Caki2 (cell line): ENCODE measurements at places on chromosomes 6 and 20. TPM values are rescaled to one million over a fixed set of nuclear protein-coding genes. Genes with fewer than 3 reads are reported as not detected.

GRCh38 chr6:24802271-24803059, 3.7 kb upstream of the ARMH2 start:
- peak; percentile 23 for DNase-seq

DNA sequence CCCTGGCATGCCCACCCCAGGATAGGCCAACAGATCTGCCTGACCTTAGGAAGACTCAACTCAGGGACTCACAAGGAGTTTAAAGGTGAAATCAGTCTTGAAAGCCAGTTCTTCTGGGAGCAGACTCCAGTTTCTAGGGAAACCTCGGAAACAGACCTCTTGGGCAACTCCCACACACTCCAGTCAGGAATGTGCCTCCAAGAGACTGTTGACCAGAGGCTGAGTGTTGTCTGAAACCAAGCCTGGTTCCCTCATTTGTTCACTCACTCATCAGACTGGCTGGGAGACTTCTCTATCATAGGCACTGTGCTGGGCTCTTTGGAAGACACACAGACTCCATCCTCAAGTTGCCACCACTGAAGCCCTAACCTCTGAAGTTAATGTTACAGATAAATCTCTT, 1.8 kb downstream of the TREM1 start:
- no peak for DNase-seq

The C2 gene
- 3.2 and 7.7 TPM in 2 replicates for total RNA-seq

- DNase-seq, result no peak
These were observed 295.9 kb downstream of the NKAIN2 start for GRCh38 chr6:124099520-124099919.

The LTB gene
- total RNA-seq, result not detected in 2 replicates

DNA sequence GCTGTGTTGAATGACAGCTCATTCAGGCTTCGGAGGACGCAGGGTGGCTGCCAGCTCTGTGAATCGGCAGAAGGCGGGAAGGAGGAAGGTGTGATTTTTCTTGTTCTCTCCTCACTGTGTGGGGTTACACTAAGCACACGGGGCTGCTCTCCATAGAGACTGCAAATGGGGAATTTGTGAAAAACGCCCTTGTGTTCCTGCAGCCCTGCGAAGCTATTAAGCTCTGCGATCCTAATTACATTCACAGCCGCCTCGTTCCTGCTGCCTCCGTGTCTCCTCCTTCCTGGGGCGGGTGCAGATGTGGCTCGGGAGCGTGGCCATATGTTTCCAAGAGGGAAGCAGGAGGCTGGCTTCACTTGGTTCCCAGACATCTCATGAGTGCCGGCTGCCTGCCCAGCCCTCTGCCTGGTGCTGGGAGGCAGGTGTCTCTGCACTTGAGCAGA, 124.0 kb downstream of the TOX2 start:
- no peak for DNase-seq

DNA sequence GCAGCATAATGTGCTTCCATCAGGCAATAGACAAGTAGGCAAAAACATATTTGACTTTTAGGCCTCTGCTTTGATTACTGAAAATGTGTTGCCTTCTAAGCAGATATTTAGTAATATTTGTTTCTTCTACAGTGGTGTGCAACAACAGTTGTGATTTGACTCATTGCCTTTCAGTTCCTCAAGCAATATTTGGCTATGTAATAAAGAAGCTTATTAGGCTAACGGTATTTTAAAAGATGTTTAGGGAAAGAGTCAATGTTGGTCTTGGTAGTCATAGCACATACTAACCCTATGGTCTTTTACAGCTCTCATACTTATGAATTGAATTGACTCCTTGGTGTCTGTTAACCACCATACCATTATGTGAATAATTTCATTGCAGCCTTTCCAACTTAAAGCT, 124.1 kb downstream of the GRIK2 start:
- no peak for DNase-seq

GRCh38 chr6:159425421-159425820, 256.2 kb downstream of the FNDC1 start:
- DNase-seq, result no peak

The PLEKHG1 gene
- 0.23 and 1.7 TPM in 2 replicates for total RNA-seq

DNA sequence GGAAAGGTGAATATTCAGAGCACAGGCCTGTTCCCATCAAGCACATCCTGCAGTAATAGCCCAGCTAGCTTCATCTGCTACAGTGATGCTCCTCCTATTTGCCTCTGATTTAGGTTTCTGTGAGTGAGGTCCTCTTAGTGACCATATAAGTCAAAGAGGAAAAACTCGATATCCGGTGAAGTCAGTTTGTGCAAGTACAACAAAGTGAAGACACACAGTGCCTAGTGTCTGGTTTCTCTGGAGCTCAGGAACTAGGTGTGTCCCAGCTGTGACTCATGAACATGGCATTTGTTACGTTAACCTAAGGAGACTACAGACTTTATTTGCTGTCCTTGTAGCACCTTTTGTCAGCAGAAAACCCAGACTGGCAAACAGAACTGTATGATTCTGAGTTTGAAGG, 33.9 kb downstream of the EDN1 start:
- DNase-seq, result peak; percentile 88

- no peak for DNase-seq
These were observed 201.8 kb upstream of the LRFN2 start for GRCh38 chr6:40788661-40789655.

The DUSP22 gene
- total RNA-seq, result 6.0 and 23.8 TPM in 2 replicates

- no peak for DNase-seq
These were observed 1.6 kb downstream of the TFAP2C start for GRCh38 chr20:56630506-56631317.

DNA sequence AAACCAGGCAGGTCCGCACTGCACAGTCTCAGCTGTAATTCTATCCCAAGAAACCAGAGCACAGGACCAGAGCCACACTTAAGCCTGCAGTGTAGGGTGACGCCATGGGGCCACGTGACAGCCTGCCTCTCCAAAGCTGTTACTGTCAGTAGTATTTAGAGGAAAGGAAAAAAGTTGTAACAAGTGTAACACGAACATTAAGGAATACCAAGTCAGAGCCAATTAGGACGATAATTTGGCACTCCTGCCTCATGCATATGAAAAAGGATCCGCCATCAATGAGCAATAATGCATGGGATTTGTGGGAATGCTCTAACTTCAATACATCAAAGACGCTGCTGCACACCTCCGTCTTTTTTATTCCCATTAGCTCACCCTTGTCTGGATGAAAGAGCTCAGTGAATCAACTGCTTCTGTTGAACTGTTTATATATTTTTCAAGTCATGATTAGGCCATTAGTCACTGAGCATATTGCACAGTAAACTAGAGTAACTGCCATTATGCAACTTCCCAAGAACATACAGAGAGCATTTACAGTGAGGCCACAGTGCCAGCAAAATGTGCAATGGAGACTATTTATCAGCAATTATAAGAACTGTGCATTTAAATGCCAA, 79.9 kb downstream of the ATXN1 start:
- DNase-seq, result peak; percentile 92

GRCh38 chr20:50020288-50020687, 37.5 kb downstream of the SNAI1 start:
- no peak for DNase-seq

DNA sequence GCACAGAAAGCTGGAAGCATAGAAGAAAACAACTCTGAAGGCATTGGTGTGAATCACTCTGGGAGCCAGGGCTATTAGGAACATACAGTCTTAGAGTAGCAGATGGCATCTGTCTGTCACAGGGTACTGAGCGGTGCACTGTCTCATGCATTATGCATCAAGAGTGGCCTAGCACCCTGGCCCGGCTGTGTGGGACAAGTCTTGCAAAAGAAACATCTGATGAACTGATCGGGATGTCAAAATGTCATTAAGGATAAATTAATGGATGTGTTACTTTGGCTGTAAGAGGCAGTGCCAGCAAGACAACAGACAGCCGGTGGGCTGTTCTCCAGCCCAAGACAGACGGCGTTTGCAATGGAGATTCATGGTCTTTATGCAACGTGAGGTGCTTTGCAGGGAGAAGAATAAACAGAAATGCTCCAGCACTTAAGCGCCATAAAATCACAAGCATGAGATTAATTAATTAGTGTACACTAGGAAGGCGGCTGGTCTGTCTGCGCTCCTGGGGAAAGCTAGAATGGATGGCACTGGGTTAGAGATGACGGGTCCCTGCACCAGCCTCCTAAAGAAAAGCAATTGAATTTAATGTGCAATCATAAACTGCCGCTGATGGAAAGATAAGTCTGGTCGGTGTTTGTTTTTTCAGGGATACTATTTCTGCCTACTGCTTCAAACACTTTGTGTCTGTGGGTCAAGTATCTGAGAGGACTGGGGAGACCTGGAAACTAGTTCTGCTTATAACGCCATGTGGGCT, 600.6 kb upstream of the CHD6 start:
- DNase-seq, result no peak

- no peak for DNase-seq
These were observed 87.6 kb downstream of the YTHDF1 start for GRCh38 chr20:63128367-63128766.

DNA sequence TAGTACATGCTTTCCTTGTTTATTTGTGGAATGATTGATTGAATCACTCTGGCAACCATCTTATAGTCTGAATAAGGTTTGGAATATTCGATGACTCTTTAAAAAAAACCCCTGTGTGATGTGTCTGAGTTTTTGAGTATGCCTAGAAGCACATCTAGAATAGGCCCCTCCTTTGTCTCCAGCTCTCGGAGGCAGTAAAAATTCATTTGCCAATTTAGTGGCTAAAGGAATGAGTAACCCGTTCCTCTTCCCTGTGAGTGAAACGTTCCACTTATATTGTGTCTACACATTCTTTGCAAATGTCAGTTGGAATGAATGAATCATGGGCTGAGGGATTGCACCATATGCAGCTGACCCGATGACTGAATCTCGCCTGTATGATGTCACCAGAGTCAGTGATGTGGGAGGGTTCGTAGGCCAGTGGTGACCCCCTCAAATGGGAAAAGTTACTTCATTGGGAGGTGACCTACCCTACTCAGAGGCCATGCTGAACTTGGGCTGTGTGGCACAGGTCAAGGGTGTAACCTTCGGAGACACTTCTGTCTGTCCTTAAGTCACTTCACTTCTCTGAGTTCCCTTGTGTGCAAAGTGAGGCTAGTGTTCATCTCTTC, 21.6 kb downstream of the MOCS3 start:
- DNase-seq, result peak; percentile 91

- DNase-seq, result no peak
These were observed 60.7 kb upstream of the GJE1 start for GRCh38 chr6:142071981-142072380.

The COL20A1 gene
- total RNA-seq, result 0.14 and 0.87 TPM in 2 replicates

- DNase-seq, result no peak
These were observed 165.7 kb downstream of the ZNF217 start for GRCh38 chr20:53427951-53428350.

GRCh38 chr20:57559658-57560553, 1.0 kb upstream of the PCK1 start:
- no peak for DNase-seq

The PSORS1C1 gene
- 0.20 and 1.8 TPM in 2 replicates for total RNA-seq
